ENCODE measurements at places on chromosomes 2 and 18. TPM values are rescaled to one million over a fixed set of nuclear protein-coding genes. Genes with fewer than 3 reads are reported as not detected.
A peak's percentile ranks its signal among the peaks of the same experiment; 100 is the strongest.

The ERICH2 gene
- total RNA-seq = not detected

The NEMP2 gene
- 30.0 TPM for total RNA-seq

The NOSTRIN gene
- not detected for total RNA-seq

The RNF125 gene
- 36.8 TPM for total RNA-seq

The C18orf54 gene
- total RNA-seq = 11.7 TPM

The LCT gene
- total RNA-seq = 0.02 TPM

The CENPO gene
- 39.9 TPM for total RNA-seq

The SLC19A3 gene
- total RNA-seq = not detected

- peaks cover 5% of the 10 kb centered on the region for H3K27me3 ChIP-seq
- DNase-seq = no peak
- H3K4me1 ChIP-seq = no peaks in the 10 kb centered on the region
- H3K27ac ChIP-seq = no peak overlapping the region
- H3K4me3 ChIP-seq = no peak overlapping the region
Observed at GRCh38 chr2:202122980-202123720, 50.1 kb downstream of the KIAA2012 start.

GRCh38 chr2:25387876-25388449 lies 46.2 kb upstream of the DNMT3A start:
- no peak overlapping the region for H3K4me3 ChIP-seq
- H3K27ac ChIP-seq = no peak overlapping the region
- peaks cover 3% of the 10 kb centered on the region for H3K4me1 ChIP-seq

DNA sequence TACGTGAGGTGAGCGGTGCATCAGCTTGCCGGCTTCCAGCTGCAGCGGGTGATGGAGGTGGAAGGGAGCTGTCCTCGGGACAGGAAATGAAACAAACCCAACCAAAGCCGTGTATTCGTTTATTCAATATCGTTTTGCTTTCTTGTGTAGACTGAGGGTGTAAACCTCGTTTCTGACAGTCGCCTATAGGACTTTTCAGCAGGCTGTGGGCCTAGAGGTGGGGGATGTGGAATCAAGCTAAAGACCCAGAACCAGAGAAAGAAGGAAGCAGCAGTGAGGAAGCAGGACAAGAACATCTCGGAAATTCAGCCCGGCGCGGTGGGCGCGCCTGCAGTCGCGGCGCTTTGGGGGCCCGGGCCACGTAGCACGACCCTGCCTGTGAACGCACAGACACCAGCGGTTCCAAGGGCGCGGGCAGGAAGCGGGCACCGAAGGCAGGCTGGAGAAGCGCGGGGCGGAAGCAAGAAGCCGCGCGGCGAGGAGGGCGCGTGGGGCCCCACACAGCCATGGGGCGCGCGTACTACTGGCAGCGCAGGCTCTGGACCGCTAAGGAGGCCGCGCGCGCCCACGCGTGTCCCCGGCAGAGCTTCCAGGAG lies 755 bp upstream of the ATP9B start:
- H3K4me3 ChIP-seq = peak overlapping the region; percentile 84
- peak overlapping the region; percentile 92 for H3K27ac ChIP-seq
- H3K27me3 ChIP-seq = peaks cover 8% of the 10 kb centered on the region
- H3K36me3 ChIP-seq = peaks cover 26% of the 10 kb centered on the region
- peak; percentile 48 for DNase-seq
- H3K4me1 ChIP-seq = peaks cover 28% of the 10 kb centered on the region

GRCh38 chr2:47321006-47321405 lies 82.0 kb upstream of the MSH2 start:
- no peaks in the 10 kb centered on the region for H3K4me1 ChIP-seq
- peaks cover 8% of the 10 kb centered on the region for H3K27me3 ChIP-seq
- no peak overlapping the region for H3K4me3 ChIP-seq
- no peak overlapping the region for H3K27ac ChIP-seq

DNA sequence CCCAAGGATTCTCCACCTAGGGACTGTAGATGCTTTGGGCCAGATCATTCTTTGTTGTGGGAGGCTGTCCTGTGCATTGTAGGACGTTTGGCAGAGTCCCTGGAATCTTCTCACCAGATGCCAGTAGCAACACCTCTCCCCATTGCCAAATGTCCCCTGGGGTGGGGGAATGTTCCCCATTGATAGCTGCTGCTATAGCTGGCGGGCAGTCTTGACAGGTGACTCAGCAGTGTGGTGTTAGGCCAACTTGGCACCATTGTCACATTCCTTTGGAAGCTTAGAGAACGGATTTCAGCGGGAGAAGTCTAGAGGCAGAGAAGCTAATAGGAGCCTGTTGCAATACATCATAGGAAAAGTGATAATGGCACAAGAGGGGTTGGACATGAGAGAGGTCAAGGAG lies 495.7 kb upstream of the SMIM21 start:
- no peak overlapping the region for H3K27ac ChIP-seq
- no peak overlapping the region for H3K4me3 ChIP-seq
- no peak for DNase-seq
- H3K27me3 ChIP-seq = peaks cover under 1% of the 10 kb centered on the region
- no peaks in the 10 kb centered on the region for H3K36me3 ChIP-seq
- H3K4me1 ChIP-seq = no peaks in the 10 kb centered on the region

DNA sequence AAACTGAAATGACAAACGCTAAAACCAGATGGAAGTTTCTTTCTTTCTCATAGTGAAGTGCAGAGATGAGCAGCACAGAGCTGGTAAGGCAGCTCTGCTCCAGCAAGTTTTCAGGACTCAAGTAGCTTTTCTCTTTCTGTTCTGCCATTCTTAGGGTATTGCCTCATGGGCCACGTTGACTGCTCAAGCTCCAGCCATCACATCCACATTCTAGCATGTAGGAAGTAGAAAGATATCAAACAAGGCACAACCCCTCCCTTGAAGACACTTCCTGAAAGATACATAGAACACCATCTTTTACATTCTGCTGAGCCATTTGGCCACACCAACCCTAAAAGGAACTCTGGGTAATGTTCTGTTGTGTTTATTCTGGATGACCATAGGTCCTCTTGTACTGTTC lies 48.5 kb upstream of the GLI2 start:
- H3K4me3 ChIP-seq = no peak overlapping the region
- H3K27me3 ChIP-seq = peaks cover 7% of the 10 kb centered on the region
- no peaks in the 10 kb centered on the region for H3K36me3 ChIP-seq
- no peak for DNase-seq
- no peak overlapping the region for H3K27ac ChIP-seq

DNA sequence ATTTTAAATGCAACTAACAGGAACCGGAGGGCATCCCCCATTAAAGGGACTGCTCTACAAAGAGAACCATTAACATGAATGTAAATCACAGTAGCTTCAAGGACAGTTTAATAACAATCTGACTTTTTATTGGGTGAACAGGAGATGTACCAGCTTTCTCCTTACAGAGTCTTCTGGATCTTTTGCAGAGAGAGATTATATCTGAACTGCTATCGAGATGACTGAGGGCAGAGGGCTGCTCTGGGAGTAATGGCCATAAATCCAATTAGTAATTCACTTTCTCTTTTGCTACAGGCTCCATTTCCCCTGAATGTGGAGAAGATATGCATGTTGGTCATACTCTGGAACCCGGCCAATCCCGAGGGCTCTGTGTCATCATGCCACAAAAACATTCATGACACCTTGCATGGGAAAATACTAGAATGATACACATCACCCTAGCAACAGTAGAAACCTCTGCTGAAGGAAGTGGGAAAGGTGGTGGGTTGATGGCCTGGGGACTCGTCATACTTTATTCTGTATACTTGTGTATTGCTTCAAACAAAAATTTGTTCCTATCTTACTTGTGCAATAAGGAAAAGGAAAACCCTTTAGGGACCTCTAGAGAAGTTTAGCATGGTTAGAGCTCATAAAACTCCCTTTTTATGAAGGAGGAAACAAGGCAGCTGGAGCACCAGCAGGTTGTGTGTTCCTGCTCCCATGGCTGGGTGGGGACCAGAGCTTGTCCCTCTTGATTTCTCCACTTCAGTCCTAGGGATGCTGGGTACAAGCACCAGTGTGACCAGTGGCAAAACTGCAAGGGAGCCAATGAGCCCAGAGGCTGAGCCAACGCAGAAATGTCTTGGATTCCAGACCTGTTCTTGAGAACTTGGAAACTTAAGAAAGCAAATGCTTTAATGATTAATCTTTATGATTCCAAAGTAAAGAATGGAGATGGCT lies 26.0 kb downstream of the CTAGE1 start:
- H3K36me3 ChIP-seq = no peaks in the 10 kb centered on the region
- no peaks in the 10 kb centered on the region for H3K4me1 ChIP-seq
- H3K27ac ChIP-seq = no peak overlapping the region
- H3K4me3 ChIP-seq = no peak overlapping the region
- no peaks in the 10 kb centered on the region for H3K27me3 ChIP-seq
- peak; percentile 46 for DNase-seq

DNA sequence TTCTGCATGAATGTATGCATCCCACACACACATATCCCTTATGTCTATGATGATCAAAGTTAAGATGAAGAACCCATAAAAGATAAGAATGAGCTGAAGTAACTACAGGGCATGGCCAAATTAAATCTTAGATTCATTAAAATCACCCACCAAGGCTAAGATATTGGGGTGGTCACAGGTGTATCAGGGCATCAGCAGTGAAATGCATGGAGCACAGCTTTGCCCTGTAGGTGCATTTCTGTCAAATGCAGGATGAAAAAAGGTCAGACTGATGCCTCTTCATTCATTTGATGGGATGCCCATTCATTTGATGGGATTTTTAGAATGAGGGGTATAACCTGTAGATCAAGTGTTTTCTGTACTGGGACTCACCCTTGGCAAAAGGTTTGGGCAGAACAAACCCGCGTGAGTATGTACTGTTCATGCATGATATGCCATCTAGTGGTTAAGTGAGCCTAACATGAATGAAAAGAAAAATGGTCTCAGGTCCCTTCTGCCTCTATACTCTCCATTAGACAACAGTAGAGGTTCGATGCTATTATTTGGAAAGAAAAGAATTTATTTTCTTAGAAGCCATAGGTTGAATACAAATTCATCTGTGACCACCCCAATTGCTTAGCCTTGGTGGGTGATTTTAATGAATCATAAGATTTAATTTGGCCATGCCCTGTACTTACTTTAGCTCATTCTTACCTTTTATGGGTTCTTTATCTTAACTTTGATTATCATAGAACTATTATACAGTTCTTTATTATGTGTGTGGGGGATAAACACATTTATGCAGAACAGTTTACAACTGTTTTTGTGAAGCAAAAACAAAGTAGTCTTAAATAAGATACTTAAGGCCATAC lies 43.2 kb upstream of the NOSTRIN start:
- no peak overlapping the region for H3K27ac ChIP-seq
- H3K4me1 ChIP-seq = peaks cover 39% of the 10 kb centered on the region
- peaks cover 4% of the 10 kb centered on the region for H3K36me3 ChIP-seq

- no peak for DNase-seq
- no peak overlapping the region for H3K27ac ChIP-seq
Observed at GRCh38 chr2:20823917-20824316, 1.0 kb upstream of the LDAH start.
